DND-41 (cell line): ENCODE measurements at places on chromosomes 16 and 17.

- no peaks in the 10 kb centered on the region for H3K27me3 ChIP-seq
- 0 out of 2 replicates have a peak, but pooled peaks cover 3% of the 10 kb centered on the region for H3K4me1 ChIP-seq
- no peak for DNase-seq
- no peaks in the 10 kb centered on the region for H3K36me3 ChIP-seq
- H3K4me3 ChIP-seq = no peak overlapping the region
Measured at GRCh38 chr17:54982399-54982798, 13.8 kb downstream of the STXBP4 start.

DNA sequence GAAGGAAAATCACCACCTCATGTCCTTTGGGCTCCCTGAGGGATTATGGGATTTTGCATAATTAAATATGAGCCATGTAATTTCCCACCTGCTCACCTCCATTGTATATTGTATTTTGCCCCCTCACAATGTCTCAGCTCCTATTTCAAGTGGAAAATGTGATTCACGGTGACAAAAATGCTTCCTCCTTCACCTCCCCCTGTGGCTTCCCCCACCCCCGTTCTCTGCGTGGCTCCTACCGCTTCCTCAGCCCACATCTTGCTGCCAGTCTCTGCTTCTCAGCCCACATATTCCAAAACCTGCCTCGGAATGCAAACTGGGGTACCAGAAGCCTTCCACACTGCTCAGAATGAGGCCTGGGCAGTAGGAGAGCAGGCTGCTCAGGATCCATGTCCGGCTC lies 394.5 kb upstream of the C16orf82 start:
- no peaks in the 10 kb centered on the region for H3K27me3 ChIP-seq
- no peaks in the 10 kb centered on the region for H3K4me1 ChIP-seq
- H3K27ac ChIP-seq = no peak overlapping the region
- H3K4me3 ChIP-seq = no peak overlapping the region

DNA sequence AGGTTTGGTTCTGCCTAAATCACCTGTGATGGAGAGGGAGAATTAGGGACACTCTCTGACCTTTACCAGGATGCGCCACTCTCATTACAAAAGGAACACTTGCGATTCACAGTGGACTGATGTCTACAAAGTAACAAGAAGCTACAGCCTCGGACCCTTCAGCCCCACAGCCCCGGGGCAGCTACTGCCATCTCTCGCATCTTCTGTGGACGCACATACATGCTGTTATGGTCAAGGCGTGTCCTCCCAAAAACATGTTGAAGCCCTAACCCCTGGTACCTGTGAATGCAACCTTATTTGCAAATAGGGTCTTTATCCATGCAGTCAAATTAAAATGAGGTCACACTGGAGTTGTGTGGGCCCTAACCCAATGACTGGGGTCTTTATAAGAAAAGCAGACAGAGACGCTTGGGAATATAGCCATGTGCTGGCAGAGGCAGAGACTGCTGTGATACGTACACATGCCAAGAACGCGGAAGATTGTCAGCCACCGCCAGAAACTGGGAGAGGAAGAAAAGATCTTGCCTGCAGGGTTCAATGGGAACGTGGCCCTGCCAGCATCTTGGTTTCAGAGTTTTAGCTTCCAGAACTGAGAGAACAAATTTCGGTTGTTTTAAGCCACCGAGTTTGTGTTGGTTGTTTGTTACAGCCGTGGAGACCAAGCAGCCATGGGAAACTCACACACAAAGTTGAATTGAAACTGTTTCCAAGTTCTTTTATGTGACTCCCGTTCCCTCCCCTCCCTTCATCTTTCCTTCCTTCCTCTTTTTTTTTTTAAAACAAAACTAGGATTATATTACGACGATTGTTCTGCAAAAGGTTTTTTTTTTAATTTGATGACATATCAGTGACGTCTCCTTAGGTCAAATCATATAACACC lies 23.1 kb downstream of the ATP2C2 start:
- no peaks in the 10 kb centered on the region for H3K4me1 ChIP-seq
- no peak overlapping the region for H3K4me3 ChIP-seq
- no peak for DNase-seq
- H3K36me3 ChIP-seq = no peaks in the 10 kb centered on the region
- no peak overlapping the region for H3K27ac ChIP-seq

- H3K36me3 ChIP-seq = no peaks in the 10 kb centered on the region
- DNase-seq = no peak
- H3K4me1 ChIP-seq = peaks cover 10% of the 10 kb centered on the region
Measured at GRCh38 chr17:44389281-44389680, at the start of gene ITGA2B. TSS of gene ITGA2B (minus strand) at chr17:44389649. CDS start at chr17:44389473, 176 bp downstream.

- peak within 1 kb of the TSS; percentile 69 for H3K27ac ChIP-seq
- DNase-seq = peak; percentile 39
- H3K4me1 ChIP-seq = peaks cover 44% of the 10 kb centered on the region
- H3K27me3 ChIP-seq = no peaks in the 10 kb centered on the region
Measured at GRCh38 chr16:15949210-15950160, at the start of gene ABCC1. TSS of gene ABCC1 (plus strand) at chr16:15949616. CDS start at chr16:15949752, 136 bp downstream.

DNA sequence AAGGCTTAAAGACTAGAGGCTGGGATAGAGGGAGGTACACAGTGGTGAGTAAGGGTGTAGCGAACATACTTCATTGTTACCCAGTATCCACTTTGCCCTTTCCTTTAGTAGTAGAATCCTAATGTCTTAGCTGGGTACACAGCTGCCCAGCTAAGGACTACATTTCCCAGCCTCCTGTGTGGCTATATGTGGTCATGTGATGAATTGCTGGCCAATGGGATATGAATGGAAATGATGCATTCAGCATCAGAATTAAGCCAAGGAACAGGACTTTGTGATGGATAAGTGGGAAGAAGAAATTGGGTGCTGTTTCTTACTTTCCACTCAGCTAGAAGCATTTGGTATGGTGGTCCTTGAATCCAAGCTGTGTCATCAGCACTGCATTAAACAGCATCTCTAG lies 55.9 kb downstream of the FOXL1 start:
- no peaks in the 10 kb centered on the region for H3K4me1 ChIP-seq
- no peak for DNase-seq
- H3K4me3 ChIP-seq = no peak overlapping the region
- peaks cover 12% of the 10 kb centered on the region for H3K27me3 ChIP-seq

DNA sequence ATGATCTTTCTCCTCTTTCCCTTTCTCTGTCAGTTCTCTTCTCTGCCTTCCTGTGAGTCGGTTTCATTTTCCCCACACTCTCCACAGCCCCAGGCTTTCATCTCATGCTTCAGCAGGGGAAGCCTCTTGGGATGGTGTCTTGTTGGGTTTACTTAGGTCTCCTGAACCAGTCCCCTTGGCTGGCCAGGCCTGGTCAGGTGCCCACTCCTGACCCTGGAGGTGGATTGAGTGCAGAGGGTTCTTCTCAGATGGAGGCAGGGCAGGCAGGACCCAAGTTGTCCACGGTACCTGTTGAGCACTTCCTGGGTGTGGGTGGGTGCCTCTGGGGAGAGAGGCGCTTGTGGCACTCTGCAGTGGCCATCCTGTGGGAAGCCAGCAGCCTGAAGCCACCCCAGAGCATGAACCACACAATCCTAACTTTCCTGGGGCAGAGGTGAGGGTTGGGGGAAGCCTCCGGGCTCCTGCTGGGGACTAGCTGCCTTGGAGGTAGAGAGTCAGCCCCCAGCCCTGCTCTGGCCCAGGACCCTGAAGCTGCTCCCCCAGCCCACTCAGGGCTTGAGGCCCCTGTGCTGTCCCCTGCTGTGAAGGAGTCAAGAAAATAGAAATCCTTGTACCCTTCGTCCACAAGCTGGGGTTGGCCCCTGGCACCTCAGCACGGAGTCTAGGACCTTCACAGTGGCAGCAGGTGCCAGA lies 2.0 kb upstream of the RAP1GAP2 start:
- no peaks in the 10 kb centered on the region for H3K36me3 ChIP-seq
- H3K4me3 ChIP-seq = peak overlapping the region; percentile 23
- peak overlapping the region; percentile 33; the same call in 1 of the 2 replicates for H3K27ac ChIP-seq
- H3K27me3 ChIP-seq = no peaks in the 10 kb centered on the region

DNA sequence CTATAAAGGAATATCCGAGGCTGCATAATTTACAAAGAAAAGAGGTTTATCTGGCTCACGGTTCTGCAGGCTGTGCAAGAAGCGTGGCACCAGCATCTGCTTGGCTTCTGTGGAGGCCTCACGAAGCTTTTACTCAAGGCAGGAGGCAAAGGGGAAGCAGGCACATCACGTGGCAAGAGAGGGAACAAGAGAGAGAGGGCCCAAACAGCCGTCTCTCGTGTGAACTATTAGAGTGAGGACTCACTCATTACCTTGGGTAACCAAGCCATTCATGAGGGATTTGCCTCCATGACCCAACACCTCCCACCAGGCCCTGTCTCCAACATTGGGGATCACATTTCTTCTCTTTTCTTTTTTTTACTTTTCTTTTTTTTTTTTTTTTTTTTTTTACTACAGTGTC lies 7.5 kb upstream of the ALKBH5 start:
- H3K4me3 ChIP-seq = no peak overlapping the region
- no peaks in the 10 kb centered on the region for H3K4me1 ChIP-seq
- no peaks in the 10 kb centered on the region for H3K36me3 ChIP-seq
- H3K27ac ChIP-seq = no peak overlapping the region
- H3K27me3 ChIP-seq = no peaks in the 10 kb centered on the region
